ENCODE measurements at places on chromosomes 13 and 19.

DNA sequence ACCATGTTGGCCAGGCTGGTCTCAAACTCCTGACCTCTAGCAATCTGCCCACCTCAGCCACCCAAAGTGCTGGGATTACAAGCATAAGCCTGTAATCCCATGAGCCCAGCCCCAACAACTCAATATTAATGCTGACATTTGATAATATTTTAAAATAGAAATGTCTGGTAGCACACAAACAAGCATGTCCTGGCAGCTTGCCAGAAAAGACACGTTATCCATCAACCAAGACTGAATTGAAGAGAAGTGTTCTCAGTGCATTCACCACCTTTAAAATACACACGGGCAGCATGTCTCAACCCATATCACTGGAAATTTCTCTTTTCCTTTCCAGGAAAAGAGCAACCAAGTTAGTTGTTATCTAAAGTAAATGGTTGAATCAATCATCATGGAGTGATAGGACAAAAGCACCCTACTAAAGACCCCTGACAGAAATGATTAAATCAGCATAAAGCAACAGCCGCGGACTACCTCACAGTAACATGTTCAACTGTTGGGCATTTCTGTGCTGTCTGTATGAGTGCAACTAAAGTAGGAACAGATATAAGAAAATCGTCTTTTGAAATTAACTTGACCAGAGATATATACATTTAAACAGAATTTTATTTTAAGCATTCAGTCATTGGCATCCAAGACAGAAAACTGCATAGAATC is 25.0 kb downstream of the LHFPL6 start:
- no peaks in the 10 kb centered on the region for H3K4me1 ChIP-seq
- DNase-seq, result no peak
- no peak overlapping the region for H3K4me3 ChIP-seq
- no peaks in the 10 kb centered on the region for H3K36me3 ChIP-seq

GRCh38 chr13:48806522-48806921 is 152.8 kb downstream of the CYSLTR2 start:
- H3K36me3 ChIP-seq, result no peaks in the 10 kb centered on the region
- no peaks in the 10 kb centered on the region for H3K27me3 ChIP-seq
- no peak overlapping the region for H3K27ac ChIP-seq
- no peak for DNase-seq
- no peaks in the 10 kb centered on the region for H3K4me1 ChIP-seq

- no peak overlapping the region for H3K4me3 ChIP-seq
- H3K27ac ChIP-seq, result no peak overlapping the region
- no peaks in the 10 kb centered on the region for H3K4me1 ChIP-seq
- H3K27me3 ChIP-seq, result no peaks in the 10 kb centered on the region
- no peaks in the 10 kb centered on the region for H3K36me3 ChIP-seq
Measured at GRCh38 chr13:59479629-59480028, 684.1 kb downstream of the DIAPH3 start.

DNA sequence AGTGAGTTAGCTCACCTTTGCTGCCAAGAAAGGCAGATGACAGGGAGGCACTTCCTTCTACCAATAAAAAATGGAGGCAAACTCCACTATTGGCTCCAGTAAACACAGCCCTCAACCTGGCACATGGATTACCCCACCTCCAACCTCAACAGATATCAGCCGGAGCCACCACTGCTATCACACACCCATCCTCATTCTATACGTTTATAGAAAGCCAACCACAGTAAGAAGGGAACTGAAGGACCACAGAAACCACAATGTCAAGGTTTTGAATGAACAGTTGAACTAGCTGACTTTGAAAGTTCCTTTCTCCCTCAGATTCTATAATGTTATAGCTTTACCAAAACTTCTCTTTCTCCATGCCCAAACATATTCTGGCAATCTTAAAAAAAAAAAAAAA is 526.2 kb downstream of the UQCRFS1 start:
- H3K4me3 ChIP-seq, result no peak overlapping the region
- H3K36me3 ChIP-seq, result no peaks in the 10 kb centered on the region
- H3K27ac ChIP-seq, result no peak overlapping the region

GRCh38 chr13:51823863-51824262 is 19.9 kb upstream of the DHRS12 start:
- H3K27ac ChIP-seq, result no peak overlapping the region
- H3K27me3 ChIP-seq, result peaks cover 54% of the 10 kb centered on the region
- DNase-seq, result no peak
- no peak overlapping the region for H3K4me3 ChIP-seq
- H3K36me3 ChIP-seq, result no peaks in the 10 kb centered on the region

GRCh38 chr19:52200044-52200443 is 10.2 kb downstream of the PPP2R1A start:
- no peaks in the 10 kb centered on the region for H3K4me1 ChIP-seq
- H3K27ac ChIP-seq, result no peak overlapping the region
- no peaks in the 10 kb centered on the region for H3K27me3 ChIP-seq
- no peak overlapping the region for H3K4me3 ChIP-seq
- no peak for DNase-seq

- H3K27me3 ChIP-seq, result no peaks in the 10 kb centered on the region
- no peak overlapping the region for H3K27ac ChIP-seq
- DNase-seq, result no peak
- H3K36me3 ChIP-seq, result no peaks in the 10 kb centered on the region
Measured at GRCh38 chr13:33310245-33311038, 24.9 kb upstream of the STARD13 start.

DNA sequence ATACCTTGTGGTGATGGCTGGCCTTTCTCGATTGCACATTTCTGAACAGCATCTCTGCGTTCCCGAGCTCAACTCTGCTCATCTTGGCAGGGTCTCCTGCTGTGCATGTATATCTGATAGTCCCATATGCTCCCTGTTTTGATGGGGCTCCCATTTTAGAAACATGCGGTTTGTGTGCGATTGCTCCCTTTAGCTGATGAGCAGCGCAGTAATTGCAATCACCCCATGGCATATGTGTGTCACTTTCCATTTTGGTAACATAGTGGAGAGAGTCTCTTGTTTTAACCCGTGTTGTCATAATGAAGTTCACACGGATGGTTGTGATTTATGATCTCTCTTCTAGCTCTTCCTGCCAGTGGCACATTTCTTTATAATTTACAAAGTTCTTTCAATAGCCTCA is 144.7 kb downstream of the MTUS2 start:
- H3K36me3 ChIP-seq, result no peaks in the 10 kb centered on the region
- H3K4me3 ChIP-seq, result no peak overlapping the region
- DNase-seq, result no peak
- H3K4me1 ChIP-seq, result no peaks in the 10 kb centered on the region

- DNase-seq, result no peak
- H3K4me3 ChIP-seq, result no peak overlapping the region
- H3K4me1 ChIP-seq, result no peaks in the 10 kb centered on the region
- H3K27ac ChIP-seq, result no peak overlapping the region
Measured at GRCh38 chr13:49374585-49375290, 69.1 kb downstream of the CAB39L start.

DNA sequence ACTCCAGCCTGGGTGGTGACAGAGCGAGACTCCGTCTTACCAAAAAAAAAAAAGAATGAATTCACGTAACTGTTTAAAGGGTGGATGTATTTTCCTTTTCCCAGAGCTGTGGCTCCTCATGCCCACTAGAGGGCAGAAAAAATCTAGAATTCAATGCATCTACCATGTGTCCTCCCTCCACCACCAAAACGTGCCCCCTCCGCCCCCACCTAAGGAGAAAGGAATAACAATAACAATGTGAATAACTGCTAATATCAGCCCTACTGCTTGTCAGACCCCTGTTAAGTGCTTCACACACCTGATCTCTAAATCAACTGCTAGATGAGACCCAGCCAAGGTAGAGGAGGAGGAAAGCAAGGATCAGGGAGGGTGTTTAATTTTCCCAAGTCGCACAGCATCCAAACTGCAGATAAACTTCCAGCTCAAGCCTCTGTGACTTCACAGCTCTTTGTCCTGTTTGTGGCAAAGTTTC is 20.2 kb upstream of the PNMA8B start:
- peaks cover 43% of the 10 kb centered on the region for H3K27me3 ChIP-seq
- no peak overlapping the region for H3K27ac ChIP-seq
- H3K4me1 ChIP-seq, result peaks cover 8% of the 10 kb centered on the region
- peak; percentile 34 for DNase-seq
- H3K4me3 ChIP-seq, result no peak overlapping the region

GRCh38 chr13:93562676-93563075 is 336.1 kb downstream of the GPC6 start:
- no peak overlapping the region for H3K4me3 ChIP-seq
- no peak for DNase-seq
- H3K27ac ChIP-seq, result no peak overlapping the region
- no peaks in the 10 kb centered on the region for H3K36me3 ChIP-seq
- no peaks in the 10 kb centered on the region for H3K27me3 ChIP-seq
